SJCRH30 (cell line): ENCODE measurements at places on chromosomes 2 and 18. TPM values are rescaled to one million over a fixed set of nuclear protein-coding genes. Genes with fewer than 3 reads are reported as not detected.

The ANKRD30B gene
- total RNA-seq = not detected in 2 replicates

DNA sequence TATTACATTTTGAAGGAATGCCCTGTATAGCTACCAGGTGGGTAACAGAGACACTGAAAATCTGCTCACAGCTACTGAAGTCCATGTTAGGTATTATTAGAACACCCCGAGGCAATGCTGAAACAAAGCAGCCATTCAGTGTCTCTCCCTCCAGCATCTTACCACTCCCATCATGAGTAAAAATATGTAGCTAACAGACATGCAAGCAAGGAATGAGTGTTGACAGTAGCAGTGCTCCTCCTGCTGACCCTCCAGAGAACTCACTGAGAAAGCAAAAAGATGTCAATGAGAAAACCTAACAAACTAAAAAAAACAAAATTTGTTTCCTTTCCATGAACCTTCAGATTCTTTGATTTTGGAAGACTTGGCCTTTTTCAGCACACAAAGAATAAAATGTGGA lies 393.9 kb downstream of the LRRTM1 start:
- no peak for DNase-seq

- no peak for DNase-seq
These were observed 77.5 kb upstream of the NFATC1 start for GRCh38 chr18:79318142-79318673.

DNA sequence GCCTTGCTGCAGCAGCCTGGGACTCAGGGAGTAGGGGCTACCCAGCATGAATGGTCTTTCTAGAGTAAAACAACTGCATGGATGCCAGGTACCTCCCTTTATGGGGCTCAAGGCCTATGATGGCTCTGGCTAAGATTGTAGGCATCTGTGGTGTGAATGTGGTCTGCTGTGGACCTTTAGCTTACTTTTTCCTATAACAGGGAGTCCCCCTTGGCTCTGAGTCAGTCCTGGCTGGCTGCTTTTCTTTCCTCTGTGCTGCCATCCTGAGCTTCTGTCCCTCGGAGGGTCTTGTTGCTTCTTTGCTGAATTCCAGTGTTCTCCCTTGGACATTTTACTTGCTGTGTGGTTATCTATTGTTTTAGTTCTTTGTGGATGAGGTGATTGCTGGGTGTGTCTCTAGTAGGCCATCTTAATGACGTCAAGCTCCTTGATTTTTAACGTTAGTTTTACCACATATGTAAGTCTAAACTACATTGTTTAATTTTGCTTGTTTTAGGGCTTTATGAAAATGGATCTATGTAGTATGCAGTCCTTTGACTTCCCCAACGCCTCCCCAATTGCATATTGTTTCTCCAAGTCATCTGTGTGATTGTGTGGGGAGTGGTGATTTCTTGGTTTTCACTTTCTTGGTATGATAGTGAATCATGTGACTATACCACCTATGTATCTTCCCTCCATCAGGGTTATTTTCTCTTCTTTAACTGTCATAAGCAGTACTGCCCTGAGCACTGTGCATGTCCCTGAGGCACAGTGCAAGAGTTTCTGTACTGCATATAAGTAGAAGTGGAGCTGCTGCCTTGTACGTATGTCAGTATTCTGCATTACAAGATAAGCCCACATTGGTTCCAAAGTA lies 92.4 kb downstream of the NCK2 start:
- no peak for DNase-seq

DNA sequence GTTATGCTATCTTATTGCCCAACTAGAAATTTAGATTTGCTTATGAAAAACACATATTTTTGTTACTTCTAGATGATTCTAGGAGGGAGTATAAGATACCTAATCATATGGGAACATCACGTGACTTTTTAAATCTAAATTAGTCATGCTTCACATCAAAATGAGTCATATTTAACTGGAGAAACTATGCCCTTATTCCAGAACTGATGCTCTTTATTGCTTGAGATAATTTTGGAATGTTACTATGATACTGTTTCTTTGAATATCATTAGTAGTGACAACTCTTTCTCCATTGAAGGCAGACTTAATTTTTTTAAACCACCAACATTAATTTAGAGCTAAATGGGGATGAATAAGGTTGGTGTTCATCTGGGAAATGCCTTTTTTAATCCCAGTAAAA lies 19.9 kb upstream of the ELAC1 start:
- no peak for DNase-seq

DNA sequence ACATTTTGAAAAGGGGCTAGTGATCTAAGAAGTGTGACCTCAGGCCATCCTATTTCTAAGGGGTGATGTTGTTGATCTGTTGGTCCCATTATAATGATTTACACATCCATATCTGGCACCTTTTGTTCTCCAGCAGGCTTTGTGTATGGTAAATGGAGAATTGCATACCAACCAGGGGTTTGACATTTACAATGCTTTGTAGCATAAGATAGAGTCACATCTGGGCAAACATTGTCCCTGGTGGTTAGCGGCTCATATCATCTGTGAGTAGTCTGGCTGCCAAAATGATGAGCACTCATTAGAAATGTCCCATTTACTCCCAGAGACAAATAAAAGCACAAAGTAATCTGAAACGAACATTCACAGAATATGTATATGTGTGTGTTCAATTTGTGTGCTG lies 1775.5 kb upstream of the CELF4 start:
- no peak for DNase-seq

DNA sequence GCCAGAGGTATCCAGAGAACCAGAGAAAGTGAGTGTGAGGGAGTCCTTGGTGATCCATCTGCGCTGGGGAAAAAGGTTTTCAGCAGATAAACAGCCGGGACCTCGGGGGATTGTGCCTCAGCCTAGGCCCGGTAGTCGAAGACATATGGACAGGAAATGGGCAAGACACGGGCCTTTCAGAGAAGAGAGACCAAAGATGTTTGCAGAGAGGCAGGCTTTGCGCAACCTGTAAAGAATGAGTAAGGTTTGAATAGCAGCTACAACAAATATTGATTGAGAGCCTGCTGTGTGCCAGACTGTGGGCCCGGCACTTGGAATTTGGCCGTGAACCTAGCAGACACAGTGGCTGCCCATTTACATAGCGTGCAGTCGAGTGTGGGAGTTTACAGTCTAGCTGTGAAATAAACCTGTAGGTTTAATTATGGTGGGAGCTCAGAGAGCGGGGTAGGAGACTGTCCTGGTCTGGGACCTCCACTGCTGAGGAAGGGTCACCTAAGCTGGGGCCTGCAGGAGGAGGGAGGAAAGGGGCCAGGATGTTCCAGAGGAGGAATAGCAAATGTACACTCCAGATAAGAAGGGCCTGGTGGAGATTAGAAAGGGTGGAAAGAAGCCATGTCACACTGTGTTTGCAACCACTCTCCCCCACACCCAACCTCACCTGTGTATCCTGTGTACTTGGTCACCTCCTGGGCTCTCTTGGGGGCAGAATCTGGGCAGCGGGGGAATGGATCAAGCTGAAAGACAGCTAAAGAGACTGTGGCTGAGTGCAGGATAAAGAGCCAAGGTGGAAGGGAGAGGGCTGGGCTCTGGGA lies 3.0 kb downstream of the SH2D6 start:
- no peak for DNase-seq

The COL4A4 gene
- total RNA-seq = not detected in 2 replicates

- no peak for DNase-seq
These were observed 283.9 kb upstream of the ACVR2A start for GRCh38 chr2:147560810-147561535.
